ENCODE measurements at places on chromosomes 4 and X.

DNA sequence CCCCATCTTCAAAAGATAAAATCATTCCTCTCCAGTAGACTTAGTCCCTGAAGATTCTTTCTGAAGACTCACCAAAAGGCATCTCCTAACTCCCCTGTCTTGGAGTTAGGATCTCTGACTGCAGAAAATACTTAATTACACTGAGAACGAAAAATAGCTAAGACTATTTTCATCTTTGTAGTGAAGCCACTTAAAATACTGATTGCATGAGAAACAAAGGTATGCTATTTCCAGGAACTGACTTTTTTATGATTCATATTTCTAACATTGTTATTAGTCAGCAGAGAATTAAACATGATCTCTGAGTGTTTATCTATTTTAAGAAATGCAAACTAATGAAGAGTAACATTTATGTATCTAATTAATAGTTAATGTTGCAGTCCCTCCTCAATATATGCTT lies 71.8 kb upstream of the NR3C2 start:
- no peak for DNase-seq

DNA sequence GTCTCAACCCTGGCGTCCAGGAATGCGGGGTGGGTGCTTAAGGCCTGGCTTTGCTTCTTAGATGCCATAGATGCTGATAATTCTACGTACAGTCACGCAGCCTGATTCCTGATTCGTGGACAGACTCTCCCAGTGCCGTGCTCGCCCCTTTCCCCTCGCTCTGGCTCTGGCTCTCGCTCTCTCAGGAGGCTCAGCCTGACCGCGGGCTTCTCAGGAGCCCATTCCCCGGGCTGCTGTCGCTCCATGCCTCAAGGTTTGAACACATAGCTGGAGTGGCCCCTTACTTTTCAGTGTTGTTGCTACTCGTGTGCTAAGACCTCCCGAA lies 59.2 kb upstream of the ZC4H2 start:
- DNase-seq: peak; percentile 82

GRCh38 chr4:87419578-87420249 lies 2.7 kb upstream of the NUDT9 start:
- no peak for DNase-seq

GRCh38 chr4:80423553-80424224 lies 88.2 kb downstream of the CFAP299 start:
- no peak for DNase-seq

DNA sequence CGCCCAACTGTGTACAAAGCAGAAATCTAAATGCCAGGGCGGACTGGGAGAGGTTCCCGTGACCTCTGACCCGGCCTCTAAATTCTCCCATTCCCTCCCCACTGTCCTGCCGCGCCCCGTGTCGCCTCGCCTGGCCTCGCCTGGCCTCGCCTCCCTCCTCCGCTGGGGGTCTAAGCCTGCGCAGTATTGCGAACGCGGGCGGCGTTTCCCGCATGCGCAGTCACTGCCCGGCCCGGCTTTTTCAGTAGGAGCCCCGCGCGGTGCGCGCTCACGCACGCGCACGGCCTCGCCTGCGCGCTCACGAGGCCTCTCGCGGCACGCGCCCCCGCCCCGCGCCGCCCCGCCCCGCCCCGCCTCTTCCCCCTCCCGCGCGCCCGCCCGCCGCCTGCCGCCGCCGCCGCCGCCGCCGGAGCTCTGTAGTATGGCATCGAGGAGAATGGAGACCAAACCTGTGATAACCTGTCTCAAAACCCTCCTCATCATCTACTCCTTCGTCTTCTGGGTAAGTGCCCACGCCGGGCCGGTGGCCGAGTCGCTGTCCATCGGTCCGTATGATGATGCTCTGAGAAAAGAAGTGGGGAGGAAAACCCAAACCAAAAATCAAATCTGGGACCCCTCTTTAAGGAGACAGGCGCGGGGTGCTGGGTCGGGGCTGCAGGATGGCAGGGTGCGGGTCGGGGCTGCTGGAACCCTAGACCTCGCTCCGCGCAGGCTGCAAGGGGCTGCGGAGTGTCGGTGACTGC lies at the start of gene TSPAN7:
Gene TSPAN7 (plus strand): TSS at position 417 of the 743 bp plus-strand sequence. CDS start 5 bp downstream, at position 422.
- peak; percentile 70 for DNase-seq

DNA sequence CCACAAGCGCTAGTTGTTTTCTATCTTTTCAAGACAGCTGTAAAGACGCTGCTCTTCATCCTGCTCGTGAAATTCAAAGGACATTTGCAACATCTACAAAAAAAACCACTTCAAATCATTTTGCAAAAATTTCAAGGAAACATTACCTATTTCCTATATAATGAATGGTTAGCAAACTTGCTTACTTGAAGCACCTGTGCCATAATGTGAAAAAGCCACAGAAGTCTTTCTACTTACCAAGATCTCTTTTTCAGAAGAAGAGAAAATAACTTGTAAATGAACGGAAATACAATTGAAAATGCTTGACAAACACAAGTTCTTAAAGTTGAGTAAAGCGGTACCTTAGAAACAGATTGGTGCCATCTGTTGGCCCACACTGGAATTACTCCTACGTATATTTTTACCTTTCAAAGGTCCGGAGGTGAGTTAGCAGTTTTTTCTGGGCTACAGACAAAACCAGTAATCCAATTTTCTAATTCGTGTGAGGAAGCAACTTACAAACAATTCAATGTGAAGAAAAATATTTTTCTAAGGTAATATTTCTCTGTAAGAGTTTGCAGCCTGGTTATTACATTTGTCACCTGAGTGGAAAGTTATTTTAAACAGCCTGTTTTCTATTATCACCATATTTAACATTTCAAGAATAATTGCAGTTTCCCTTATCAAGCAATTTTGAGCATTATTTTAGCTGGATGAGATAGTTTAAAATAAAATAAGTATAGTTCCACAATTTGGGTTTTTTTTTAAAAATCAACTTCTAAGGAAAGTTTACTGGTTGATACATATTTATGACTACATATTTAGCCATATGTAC lies at the start of gene TLR6:
Gene TLR6 (minus strand): TSS at position 294 of the 814 bp plus-strand sequence. CDS start 27,344 bp downstream, outside the sequence.
- no peak for DNase-seq

- no peak for DNase-seq
Observed at GRCh38 chr4:16775411-16776154, 122.9 kb downstream of the LDB2 start.

- peak; percentile 80 for DNase-seq
Observed at GRCh38 chr4:7342223-7343080, 92.3 kb downstream of the PSAPL1 start.

DNA sequence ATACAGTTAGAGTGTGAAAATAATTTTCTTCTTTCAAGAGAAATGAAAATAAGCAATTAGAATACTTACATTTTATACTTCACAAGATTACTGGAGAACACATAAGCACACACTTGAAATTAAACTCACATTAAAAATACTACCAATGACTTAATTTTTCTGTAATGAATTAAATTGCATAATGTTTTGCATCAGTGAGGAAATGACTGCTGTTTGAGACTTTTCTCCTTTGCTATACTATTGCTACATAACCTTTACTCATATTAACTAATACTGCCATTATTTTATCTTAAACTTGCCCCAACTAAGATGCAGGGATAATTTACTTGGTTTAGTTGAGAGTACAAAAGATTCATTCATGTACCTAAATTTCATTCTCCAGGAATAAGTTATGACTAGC lies 590.9 kb downstream of the ARAP2 start:
- no peak for DNase-seq
